ENCODE measurements at places on chromosomes 6 and 20.
A peak's percentile ranks its signal among the peaks of the same experiment; 100 is the strongest.

DNA sequence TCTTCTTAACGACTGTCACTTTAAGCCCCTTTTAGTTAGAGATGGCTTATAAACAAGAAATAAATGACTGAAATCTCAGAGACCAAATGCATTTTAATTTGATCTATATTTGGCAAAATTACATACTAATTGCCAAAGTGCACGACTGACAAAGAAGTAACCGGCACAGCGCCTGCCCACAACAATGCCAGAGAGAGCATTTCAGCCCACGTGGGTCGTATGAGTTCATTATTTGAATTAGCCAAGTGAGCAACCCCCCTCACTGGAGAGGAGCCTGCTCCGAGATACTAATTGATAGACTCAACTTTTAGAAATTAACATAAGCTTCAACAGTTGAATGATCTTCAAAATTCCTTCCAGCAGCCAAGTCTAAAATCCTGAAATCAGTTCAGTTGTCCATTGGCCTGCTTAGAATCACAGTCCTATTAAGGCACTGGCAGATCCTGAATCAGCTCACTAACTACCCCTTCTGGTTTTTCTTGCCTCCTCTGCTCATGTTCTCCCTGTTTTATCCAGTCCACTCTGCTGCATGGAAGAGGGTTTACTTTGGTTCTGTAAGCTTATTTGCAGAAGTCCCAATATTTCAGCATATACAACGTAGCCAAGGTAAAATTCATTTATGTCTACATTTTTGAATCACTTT is 519.1 kb upstream of the AGPAT4 start:
- DNase-seq = no peak

DNA sequence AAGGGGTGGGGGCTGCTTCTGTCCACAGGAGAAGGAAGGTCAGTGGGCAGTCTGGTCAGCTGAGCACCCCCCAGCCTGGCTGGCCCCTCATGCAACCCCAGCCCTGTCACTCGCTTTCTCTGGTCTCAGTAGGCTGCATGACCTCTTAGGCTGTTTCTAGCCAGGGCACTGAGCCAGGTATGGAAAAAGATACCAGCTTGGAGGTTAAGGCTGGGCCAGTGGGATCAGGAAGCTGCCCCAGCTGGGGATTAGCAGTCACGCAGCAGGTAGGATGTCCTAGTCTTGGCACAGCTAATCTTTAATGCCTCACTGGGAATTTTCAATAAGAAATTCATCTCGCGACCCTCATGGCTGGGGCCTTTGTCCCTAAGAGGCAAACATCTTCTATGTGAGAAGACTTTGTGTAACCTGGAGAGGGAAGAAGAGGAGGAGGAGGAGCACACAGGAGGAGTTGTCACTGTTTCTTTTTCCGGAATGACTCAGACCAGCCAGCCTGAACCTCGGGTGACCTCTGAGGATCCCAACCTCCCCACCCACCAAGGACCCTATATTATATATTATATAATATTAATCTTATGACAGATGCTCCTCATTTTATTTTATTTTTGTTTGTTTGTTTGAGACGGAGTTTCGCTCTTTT is 2.4 kb upstream of the BPIFA2 start:
- DNase-seq = no peak

DNA sequence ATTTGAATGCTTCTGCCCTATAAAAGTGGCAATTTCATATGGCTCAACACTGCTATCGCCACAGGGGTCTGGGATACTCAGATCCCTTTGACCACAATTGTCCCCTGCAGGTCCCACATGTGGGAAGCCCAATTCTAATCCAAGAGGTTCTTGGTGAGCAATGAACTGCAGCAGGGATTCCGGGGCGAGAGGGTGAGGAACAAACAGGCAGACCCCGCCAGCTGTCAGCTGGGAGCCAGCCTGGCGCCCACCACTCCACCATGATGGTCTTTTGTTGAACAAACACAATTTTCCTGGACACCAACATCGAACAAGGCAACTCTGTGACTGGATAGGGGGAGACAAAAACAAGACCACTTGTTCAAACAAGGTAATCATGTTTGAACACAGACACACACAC is 80.5 kb downstream of the TMEM242 start:
- no peak for DNase-seq

DNA sequence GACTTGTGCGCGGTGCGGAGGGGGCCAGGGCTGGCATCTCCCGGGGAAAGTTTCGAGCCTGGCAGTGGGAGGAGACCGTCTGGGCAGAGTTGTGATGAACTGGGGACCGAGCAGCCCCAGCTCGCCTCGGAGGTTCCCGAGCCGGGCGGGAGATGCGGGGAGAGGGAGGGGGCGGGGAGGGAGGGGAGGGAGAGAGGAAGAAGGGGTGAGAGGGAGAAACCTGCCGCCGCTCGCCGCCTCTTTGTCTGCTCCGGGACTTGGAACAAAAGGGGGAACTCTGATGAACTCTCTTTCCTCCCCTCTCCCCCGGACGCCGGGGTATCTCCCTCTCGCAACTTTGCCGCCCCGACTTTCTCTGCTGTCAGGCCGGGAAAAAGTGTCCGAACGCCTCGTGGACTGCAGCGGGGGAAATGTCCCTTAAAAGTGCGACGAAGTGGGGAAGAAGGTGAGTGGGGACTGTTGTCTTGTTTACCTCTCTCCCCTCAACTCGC is 72.7 kb downstream of the SOX4 start:
- peak; percentile 57 for DNase-seq

- DNase-seq = no peak
Observed at GRCh38 chr6:167329014-167329413, 4.1 kb downstream of the TTLL2 start.

GRCh38 chr6:142184307-142184706 is 37.2 kb downstream of the VTA1 start:
- DNase-seq = peak; percentile 14

DNA sequence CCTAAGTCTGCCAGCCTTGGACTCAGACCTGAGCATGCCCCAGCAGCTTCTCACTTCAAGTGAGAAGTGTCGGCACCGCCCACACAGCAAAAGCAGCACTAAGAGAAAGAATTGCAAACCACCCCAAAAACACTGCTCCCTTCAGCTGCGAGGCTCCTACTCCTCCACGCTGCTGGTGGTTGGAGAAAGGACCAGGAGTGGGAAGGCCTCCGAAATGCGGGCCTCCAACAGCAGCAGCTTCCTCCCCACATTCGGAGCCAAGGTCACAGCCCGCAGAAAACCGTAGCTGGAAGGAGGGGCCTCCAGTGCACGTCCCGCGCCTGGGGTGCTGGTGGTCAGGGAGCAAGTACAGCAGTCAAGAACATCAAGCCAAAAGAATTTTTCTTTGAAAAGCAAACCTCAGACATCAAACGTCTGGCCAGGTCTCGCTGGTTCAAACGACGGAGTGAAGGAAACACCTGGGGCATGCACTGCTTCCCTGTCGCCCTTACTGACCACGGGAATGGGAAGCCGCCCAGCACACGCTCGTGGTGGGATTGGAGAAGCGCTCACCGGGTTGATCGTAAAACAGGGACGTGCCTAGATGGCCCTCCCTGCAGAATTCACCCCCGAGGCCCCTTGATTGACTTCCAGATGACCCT is 185.6 kb upstream of the CST7 start:
- DNase-seq = peak; percentile 42

DNA sequence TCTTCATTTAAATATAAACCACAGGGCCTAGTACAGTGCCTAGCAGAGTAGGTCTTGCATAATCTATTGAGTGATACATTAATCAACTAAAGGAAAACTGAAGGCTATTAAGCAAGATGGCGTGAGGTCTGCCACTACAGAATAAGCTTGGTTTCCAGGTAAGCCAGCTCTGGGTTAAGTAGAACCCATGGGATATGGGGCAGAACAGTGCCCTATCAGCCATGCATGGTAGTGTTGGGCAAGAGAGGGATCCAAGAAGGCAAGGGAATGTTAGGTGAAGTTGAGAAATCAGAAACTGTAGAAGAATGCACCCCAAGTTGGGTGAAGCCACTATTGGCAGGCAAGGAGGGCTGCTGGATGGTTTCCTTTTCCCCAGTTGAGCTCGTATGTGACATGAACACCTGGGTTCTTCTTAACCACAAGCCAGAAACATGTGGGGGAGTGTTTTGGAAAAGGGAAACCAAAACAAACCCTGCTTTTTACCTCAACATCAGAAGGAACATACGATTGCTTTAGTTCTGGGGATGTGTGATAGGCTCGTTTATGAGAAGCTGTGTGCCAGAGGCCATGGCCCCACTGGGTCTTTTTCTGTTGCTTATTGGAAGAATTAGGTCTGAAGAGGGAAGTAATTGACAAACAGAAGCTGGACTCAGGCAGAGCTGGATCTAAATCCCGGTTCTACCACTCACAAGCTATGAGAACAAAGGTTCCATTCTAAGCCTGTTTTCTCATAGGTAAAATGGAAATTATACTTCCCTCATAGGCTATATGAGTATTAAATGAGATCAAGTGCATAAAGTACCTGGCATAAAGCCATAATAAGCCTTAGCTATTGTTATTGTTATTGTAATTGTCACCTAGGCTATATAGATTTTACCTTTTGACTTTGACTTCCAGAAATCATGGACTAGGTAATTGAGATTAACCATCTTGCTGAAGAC is 33.5 kb downstream of the NEDD9 start:
- DNase-seq = peak; percentile 93

DNA sequence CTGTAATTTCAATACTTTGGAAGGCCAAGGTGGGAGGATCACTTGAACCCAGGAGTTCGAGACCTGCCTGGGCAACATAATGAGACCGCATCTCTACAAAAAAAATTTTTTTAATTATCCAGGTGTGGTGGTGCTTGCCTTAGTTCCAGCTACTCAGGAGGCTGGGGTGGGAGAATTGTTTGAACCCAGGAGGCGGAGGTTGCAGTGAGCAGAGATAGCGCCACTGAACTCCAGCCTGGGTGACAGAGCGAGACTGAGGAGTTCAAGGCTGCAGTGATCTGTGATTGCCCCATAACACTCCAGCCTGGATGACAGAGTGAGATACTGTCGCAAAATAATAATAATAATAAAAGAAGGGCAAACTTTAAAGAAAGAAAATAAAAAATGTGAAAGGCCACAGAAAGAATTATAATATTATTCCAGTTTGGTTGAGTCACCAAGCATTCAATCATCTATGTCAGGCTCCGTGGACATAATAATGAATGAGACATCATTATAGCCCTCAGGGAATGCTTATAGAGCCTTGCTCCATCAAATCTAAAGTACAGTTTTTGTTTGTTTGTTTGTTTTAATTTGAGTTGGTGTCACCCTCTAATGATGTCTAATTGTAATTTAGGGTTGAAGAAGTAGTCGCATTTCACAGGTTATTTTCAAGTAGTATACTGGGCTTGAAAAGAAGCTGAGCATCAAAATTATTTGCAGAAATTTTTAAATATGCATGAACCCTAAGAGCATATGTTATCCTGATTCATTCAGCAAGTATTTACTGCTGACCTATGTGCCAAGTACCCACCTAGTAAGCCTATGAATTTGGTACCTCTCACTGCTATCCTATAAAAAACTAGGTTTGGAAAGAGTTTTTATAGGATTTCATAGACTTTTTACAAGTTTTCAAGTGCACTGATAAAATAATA is 15.1 kb downstream of the GLYATL3 start:
- DNase-seq = no peak

- DNase-seq = no peak
Observed at GRCh38 chr20:9509246-9509645, 5.1 kb upstream of the LAMP5 start.

GRCh38 chr20:57964011-57964862 is 254.4 kb upstream of the PMEPA1 start:
- no peak for DNase-seq

DNA sequence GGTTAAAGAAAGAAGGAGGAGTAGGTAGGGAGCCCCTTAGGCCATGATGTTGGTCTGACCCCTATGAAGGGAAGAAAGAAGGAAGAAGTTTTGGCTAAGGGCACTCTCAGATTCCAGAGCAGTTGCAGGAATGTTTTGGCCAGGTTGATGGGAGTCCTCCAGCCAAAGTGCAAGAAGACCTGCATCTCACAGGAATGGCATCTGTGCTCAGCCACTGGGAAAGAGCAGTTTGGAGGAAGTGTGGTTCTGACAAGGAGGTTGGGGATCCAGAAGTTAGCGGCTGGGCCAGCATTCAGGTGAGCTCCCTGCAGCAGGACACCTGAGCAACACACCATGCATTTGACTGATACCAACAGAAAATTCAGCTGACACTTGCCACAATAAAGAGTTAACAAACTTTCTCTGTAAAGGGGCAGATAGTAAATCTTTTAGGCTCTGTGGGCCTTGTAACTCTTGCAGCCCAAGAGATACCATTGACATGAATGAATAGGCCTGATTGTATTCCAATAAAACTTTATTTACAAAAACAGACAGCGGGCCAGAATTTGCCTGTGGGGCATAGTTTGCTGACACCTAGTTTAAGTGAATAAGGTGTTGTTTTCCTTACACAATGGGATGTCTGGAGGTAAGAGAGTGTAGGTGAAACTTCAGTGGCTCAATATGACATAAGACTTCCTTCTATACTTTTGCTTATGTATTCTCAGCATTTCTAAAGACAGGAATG is 71.0 kb downstream of the EDN1 start:
- DNase-seq = no peak

- DNase-seq = no peak
Observed at GRCh38 chr6:70241991-70242420, 60.9 kb downstream of the COL9A1 start.

GRCh38 chr6:55399351-55399750 is 72.1 kb downstream of the GFRAL start:
- no peak for DNase-seq

- DNase-seq = no peak
Observed at GRCh38 chr6:162785632-162786242, 58.0 kb downstream of the PACRG start.

GRCh38 chr6:49606721-49607390 is 29.8 kb downstream of the RHAG start:
- peak; percentile 85 for DNase-seq

GRCh38 chr6:106688177-106688951 is 59.0 kb downstream of the QRSL1 start:
- no peak for DNase-seq

- no peak for DNase-seq
Observed at GRCh38 chr20:24605937-24606455, 136.6 kb downstream of the SYNDIG1 start.

DNA sequence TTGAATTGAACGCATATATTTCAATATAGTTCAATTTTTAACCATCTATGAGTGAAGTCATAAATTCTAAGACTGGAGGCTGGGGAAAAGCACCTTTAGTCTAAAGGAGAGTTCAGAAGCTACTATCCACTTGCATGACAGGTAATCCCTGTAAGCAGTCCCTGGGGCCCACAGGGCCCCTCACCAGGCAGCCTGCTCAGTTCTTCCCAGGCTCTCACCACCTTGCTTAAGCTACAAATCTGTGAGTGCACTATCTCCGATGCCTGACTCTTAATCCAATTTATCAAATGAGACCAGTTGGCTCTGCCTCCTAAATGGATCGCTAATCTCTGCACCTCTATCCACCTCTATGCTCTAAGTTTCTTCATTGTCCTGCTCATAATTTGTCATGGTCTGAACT is 413.8 kb downstream of the PTPRT start:
- no peak for DNase-seq

DNA sequence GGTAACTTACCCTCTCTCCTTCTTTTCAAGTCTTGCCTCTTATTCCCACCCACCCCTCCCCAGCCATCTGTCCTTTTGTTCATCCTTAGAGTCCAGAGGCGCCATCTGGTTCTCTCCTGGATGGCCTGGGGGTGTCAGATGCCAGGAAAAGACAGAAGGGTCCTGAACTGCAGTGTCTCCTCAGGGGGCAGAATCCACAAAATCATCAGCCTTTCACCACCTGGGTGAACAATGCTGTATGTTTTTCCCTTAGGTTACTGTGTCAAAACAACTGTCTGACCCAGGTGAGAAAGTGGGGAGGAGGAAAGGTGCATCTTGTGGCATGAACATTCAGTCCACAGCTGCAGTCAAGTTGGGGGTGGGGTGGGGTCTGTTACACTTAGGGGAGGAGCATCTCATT is 47.9 kb upstream of the FYN start:
- DNase-seq = no peak

Measured in common myeloid progenitor, CD34-positive (primary cell).